Suprapubic skin (tissue), 4 donors: ENCODE measurements at places on chromosomes 2 and 18.

GRCh38 chr2:25202275-25202674, 33.9 kb upstream of the POMC start:
- DNase-seq, result no peak
- peaks cover 9% of the 10 kb centered on the region for H3K4me1 ChIP-seq
- no peak overlapping the region for H3K27ac ChIP-seq
- peaks cover 2% of the 10 kb centered on the region for H3K27me3 ChIP-seq
- H3K36me3 ChIP-seq, result no peaks in the 10 kb centered on the region

DNA sequence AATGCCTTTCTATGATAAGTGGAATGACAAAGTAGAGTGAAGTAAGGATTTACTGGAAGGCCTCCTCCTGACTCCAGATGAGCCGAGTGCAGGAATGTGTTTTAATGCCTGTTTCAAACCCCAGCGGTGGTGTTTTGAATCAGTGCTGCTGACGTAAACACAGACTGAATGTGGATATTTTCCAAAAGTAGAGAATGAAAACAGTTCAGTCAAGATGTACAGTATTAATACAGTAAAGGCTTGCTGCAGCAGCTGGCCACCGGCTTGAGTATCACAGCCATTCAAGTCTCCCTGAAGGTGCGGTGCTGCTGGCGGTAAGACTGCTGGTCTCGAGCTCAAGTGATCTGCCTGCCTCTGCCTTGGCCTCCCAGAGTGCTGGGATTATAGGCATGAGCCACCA, 46.7 kb downstream of the ARHGAP28 start:
- no peaks in the 10 kb centered on the region for H3K36me3 ChIP-seq
- no peak overlapping the region for H3K27ac ChIP-seq
- peaks cover 3% of the 10 kb centered on the region for H3K4me1 ChIP-seq
- H3K27me3 ChIP-seq, result no peaks in the 10 kb centered on the region

DNA sequence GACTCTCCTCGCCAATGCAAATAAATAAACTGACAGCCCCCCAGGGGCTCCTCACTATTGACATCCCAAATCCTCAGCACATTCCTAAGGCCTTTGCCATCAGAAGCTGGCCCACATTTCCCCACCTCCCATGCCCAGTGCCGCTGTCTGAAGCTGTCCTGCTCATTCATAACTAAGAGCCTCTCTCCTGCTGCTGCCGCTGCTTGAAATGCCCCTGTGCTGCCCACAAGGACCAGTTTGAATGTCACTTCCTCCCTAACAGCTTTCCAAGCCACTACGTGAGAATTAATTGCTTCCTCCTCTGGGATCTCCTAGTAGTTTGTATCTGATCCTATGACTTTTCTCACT, 151.6 kb upstream of the CAPN13 start:
- no peaks in the 10 kb centered on the region for H3K36me3 ChIP-seq
- DNase-seq, result no peak

- DNase-seq, result no peak
- H3K27ac ChIP-seq, result no peak overlapping the region
- no peaks in the 10 kb centered on the region for H3K4me1 ChIP-seq
- no peaks in the 10 kb centered on the region for H3K36me3 ChIP-seq
- H3K4me3 ChIP-seq, result no peak overlapping the region
Measured at GRCh38 chr2:235333076-235333475, 160.8 kb upstream of the AGAP1 start.

DNA sequence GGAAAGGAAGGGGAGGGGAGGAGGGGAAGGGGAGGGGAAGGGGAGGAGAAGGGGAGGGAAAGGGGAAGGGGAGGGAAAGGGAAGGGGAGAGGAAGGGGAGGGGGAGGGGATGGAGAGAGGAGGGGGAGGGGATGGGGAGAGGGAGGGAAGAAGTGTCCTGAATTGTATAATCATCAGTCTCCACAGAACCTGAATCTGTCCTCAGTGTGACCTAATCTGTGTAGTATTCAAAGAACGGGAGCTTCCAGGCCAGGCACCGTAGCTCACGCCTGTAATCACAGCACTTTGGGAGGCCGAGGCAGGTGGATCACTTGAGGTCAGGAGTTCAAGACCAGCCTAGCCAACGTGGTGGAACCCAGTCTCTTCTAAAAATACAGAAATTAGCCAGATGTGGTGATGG, 41.1 kb upstream of the CCDC150 start:
- H3K36me3 ChIP-seq, result no peaks in the 10 kb centered on the region
- H3K4me3 ChIP-seq, result no peak overlapping the region
- H3K27me3 ChIP-seq, result peaks cover 8% of the 10 kb centered on the region
- no peak for DNase-seq

DNA sequence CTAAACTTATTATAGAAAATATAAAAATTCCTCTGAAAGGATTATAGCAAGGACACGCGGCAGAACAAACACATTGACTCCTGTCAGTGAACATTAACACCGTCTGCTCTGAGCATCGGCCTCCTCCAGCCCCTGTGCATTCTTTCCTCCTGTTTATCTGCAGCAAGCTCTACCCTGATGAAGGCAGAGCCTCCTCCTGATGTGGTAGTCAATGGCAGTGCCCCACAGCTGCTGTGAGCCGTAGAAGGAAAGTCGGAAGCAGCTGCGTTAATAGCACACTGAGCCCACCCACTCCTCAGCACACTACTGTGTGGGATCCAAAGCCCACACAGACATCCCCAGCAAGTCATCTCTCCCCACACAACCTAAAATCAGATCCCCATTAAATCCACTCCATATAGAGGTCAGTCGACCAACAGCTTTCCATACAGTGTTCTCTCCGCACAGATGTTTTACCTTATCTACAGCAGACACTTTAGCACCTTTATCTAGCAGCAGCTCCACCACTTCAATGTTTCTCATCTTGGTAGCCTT, 41.0 kb downstream of the KIDINS220 start:
- peaks cover 83% of the 10 kb centered on the region for H3K36me3 ChIP-seq
- no peaks in the 10 kb centered on the region for H3K4me1 ChIP-seq

GRCh38 chr18:70428439-70428838, 139.6 kb downstream of the SOCS6 start:
- H3K4me1 ChIP-seq, result peaks cover 10% of the 10 kb centered on the region
- no peaks in the 10 kb centered on the region for H3K36me3 ChIP-seq
- no peak for DNase-seq
- H3K27ac ChIP-seq, result no peak overlapping the region
- H3K27me3 ChIP-seq, result no peaks in the 10 kb centered on the region

DNA sequence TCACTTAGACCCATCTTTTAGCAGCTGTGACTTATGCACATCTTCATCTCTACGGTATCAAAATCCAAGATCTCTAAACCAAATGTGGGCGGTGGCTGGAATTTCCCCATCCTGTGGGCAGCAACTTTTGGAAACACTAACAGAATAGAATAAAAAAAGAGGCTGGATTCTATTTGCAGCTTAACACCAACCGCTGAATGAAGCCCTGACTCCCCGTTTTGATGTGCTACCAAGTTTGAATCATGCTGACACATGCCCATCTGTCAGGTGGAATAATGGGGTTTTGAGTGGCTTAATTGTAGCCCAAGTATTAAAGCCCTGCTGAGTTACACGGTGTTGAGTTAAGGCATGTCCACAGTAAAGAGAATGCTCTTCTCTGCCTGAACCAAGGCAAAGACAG, 165.2 kb downstream of the MTCL1 start:
- no peaks in the 10 kb centered on the region for H3K4me1 ChIP-seq
- peaks cover 3% of the 10 kb centered on the region for H3K27me3 ChIP-seq
- DNase-seq, result no peak
- H3K4me3 ChIP-seq, result no peak overlapping the region
- no peak overlapping the region for H3K27ac ChIP-seq

DNA sequence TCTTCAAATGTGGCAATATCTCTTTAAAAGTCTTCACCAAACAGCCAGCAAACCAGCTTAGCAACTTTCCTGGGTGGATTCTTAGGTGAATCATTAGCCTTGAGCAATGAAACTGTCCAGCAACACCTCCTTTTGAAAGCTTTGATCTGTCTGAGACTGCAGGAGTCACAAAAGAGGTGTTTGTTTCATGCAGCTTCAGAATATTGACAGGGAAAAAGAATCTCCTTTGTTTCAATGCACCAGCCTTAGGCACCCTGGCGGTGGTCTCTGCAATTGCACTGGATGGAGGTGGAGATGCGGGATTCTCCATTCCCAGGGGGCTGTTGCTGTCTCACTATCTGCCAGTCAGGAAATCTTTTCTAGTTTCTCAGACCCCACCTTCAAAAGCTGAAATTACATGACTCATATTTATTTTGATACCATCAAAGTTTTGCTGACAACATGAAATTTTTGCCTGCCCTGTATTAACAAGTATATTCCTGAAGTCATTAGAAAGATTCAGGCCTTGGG, 76.0 kb upstream of the DSG1 start:
- H3K4me3 ChIP-seq, result no peak overlapping the region
- H3K4me1 ChIP-seq, result peaks cover 46% of the 10 kb centered on the region
- no peaks in the 10 kb centered on the region for H3K27me3 ChIP-seq
- H3K36me3 ChIP-seq, result no peaks in the 10 kb centered on the region
- H3K27ac ChIP-seq, result peak overlapping the region; percentile 89
- no peak for DNase-seq

- peaks cover 18% of the 10 kb centered on the region for H3K36me3 ChIP-seq
- no peak overlapping the region for H3K27ac ChIP-seq
- H3K27me3 ChIP-seq, result no peaks in the 10 kb centered on the region
- no peak for DNase-seq
- H3K4me3 ChIP-seq, result no peak overlapping the region
- H3K4me1 ChIP-seq, result no peaks in the 10 kb centered on the region
Measured at GRCh38 chr2:100393362-100393761, 24.1 kb downstream of the CHST10 start.

- peaks cover 40% of the 10 kb centered on the region for H3K4me1 ChIP-seq
- H3K36me3 ChIP-seq, result no peaks in the 10 kb centered on the region
- no peak overlapping the region for H3K27ac ChIP-seq
- H3K27me3 ChIP-seq, result no peaks in the 10 kb centered on the region
- no peak for DNase-seq
Measured at GRCh38 chr2:237664151-237664550, 36.8 kb downstream of the LRRFIP1 start.

DNA sequence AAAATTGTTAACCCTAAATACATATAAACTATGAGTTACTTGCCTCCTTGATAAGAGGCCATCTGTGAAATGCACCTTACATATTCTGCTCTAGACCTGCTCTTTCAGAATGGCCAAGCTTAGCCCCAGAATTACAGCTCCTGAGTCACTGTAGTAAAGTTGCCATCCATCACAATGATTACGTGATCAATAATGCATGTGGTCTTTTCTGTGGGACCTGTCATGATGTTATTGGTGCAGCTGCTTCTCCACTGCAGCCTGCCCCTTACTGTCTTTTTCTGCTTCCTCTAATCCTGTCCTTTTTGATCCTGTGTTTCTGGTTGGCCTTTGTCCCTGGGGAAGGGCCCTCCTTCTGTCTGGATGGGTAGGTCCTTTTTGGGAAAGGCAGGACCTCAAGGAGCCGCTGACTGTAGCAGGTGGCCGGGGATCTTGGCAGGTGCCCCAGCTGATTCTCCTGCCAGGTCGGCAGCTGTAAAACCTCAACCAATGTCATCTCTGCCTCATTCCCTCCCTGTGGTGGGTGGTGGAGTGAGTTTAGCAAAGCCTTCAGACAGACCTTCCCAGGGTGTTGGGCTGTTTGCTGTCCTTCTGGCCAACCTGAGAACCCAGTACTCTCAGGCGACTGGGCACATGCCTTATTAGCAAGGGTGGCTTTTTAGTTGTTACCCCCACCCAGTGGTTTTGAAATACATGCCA, 126.2 kb upstream of the EML6 start:
- H3K27ac ChIP-seq, result no peak overlapping the region
- H3K4me1 ChIP-seq, result peaks cover 65% of the 10 kb centered on the region
- no peaks in the 10 kb centered on the region for H3K36me3 ChIP-seq
- no peak for DNase-seq

DNA sequence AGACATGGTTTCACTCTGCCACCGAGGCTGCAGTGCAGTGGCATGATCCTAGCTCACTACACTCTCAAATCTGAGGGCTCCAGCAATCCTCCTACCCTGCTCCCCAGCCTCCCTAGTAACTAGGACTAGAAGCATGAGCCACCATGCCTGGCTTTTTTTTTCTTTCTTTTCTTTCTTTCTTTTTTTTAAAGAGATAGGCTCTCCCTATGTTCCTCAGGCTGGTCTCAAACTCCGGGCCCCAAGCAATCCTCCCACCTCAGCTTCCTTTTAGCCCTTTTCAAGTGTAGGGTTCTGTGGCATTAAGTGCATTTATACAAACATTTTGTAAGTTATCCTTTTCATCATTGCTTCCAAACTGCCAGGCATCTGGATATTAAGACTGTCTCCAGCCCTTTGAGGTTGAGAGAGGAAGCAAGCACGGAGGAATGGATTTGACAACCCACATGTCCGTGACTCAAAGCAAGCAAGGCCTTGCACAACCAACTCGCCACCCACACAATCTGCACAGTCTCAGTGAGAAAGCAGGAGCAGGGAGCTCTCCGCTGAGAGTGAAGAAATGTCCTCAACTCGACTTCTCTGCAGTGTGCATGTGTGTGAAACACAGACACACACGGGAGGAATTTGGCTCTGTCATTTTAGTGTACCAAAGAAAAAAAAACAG, 65.6 kb downstream of the ATP8B1 start:
- no peaks in the 10 kb centered on the region for H3K27me3 ChIP-seq
- peak overlapping the region; percentile 54 for H3K27ac ChIP-seq
- no peak overlapping the region for H3K4me3 ChIP-seq
- H3K4me1 ChIP-seq, result peaks cover 16% of the 10 kb centered on the region

- no peaks in the 10 kb centered on the region for H3K27me3 ChIP-seq
- peaks cover 68% of the 10 kb centered on the region for H3K36me3 ChIP-seq
- H3K4me1 ChIP-seq, result no peaks in the 10 kb centered on the region
- no peak overlapping the region for H3K4me3 ChIP-seq
- H3K27ac ChIP-seq, result no peak overlapping the region
Measured at GRCh38 chr2:239975665-239976064, 49.5 kb downstream of the NDUFA10 start.

DNA sequence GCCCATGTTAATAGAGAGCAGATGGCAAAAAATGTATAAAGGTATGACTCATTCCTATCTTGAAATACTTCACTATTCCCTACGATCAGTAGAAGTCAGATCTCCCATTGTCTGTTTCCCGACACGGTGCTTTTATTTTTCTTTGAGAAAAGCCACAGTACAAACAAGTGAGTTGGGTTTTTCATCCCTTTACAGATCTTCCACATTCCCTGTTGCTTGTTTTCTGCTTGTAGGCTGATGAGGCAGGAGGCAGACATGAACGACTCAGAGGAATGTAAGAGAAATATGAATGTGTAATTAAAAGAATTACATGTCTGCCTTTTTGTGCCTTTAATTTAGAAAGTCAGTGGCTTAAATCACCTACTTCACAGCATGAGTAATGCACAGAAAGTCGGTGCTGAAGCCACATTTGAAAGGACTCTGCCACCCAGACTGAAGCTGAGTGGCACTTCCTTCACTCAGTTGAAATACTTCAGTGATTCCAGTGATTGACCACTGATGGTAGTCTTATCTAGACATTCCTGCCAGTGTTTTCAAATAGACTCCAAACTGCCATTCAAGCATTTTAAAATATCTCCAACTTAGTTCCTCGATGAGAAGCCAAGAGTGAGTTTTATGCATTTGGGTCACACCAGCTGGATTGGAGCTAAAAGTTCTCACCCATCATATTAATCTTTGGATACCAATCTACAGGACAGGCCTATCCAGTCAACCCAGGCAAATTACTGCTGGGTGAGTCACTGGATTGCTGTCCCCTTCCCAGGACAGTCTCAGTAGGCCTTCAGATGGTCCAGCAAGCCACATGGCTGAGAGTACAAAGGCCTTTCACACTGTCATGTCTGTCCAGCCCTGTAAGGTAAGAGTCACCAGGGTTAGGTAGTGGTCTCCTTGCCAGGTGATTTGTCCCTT, 79.0 kb downstream of the COLEC12 start:
- peaks cover 8% of the 10 kb centered on the region for H3K4me1 ChIP-seq
- H3K4me3 ChIP-seq, result no peak overlapping the region
- no peak for DNase-seq
- H3K27ac ChIP-seq, result no peak overlapping the region
